ENCODE measurements at places on chromosomes 12 and 14.

DNA sequence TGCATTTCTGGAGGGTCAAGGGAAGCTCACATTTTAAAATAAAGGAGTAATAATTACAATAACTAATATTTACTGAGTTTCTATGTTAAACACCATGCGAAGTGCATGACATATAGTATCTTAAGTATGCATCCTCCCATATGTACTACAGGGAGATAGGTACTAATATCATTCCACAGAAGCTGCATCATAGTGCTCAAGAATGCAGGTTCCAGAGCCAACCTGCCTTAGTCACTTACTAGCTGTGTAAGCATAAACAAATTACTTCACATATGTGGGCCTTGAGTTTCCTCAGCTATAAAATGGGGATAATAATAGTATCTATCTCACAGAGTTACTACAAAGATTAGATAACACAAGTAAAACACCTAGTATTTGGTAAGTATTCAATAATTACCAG, 18.3 kb downstream of the ARMH4 start:
- DNase-seq, result no peak

GRCh38 chr12:81211306-81211705, 133.4 kb downstream of the ACSS3 start:
- no peak for DNase-seq

DNA sequence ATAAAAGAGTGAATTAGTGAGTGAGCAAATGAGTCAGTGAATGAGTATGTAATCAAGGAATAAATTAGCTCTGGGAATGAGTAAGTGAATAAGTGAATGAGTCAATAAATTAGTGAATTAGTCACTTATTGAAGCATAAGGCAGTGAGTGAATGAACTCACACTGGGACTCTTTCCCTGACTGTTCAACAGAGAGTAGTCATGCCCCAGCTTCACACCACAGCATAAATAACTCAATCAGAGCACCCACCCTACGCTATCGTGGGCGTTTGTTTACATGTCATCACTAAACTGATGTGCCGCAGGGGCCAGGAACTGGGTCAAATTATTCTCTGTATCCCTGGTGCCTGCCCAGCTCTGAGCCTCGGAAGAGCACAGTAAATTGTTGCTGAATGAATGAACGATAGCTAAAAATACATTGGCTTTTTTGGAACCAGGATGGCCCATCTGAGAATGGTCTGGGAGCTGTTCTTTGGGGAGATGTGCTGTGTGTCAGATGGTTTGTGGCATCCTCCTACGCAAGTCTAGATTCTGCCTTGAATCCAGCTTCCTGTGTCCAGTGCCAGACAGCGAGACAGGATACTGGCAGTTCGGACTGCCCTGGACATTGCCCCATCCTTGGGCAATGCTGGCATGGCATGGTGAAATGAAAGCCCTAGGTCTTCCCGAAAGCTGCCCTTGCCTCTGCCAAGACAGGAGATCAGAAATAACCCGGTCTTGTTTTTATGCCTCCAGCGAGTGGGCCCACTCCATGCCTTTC, 98.0 kb upstream of the RTL1 start:
- DNase-seq, result peak; percentile 55

DNA sequence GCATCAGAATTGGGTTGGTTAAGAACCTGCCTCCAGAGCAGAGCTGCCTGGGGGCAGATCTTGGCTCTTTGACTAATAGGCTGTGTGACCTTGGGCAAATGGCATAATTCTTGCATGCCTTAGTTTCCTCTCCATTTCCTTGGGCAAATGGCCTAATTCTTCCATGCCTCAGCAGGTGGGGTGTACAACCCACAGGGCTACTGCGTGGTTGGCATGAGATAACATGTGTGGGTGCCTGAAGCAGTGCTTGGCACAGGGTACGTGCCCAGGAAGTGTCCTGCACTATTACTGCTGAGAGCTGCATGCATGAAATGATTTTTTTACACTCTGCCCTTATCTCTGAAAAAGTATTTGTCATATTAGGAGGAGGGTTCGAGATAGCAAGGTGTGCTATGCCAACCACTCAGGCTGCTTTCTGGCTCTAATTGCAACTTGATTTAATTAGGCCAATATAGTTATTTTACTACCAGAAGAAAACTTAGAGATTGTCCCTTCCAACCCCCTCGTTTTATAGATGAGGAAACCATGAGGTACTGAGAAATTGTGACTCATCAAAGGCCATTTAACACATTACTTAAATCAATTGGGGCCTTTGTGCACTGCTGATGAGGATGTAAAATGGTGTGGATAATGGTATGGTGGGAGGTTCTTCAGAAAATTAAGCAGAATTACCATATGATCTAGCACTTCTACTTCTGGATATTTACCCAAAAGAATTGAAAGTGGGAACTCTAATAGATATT, 161.6 kb upstream of the HIF1A start:
- DNase-seq, result no peak

DNA sequence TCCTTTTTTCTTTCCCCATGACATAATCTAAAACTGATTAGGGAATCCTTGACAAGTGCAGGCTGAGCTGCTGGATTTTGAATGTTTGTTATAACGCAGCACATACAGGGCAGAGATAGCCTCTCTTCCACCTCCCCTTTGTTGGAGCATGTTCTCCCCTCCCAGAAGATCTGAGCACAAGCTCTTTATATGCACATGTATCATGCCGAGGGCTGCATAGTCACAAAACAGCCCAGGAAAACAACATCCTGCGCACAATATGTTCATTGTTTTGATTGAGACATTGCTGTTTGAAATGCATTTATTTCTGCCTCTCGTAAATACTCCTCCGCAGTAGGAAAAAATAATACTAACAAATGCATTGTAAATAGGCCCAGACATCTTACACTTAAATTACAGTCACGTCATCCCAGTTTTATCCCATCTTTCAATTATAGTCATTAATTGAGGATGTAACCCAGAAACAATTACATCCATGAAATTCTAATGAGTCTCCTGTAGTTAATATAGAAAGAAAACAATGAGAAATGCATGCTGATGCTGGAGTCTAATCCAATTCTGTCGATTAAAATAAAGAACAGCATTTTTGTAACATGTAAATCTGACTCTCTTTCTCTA, 401.8 kb downstream of the BTG1 start:
- DNase-seq, result no peak

GRCh38 chr14:98167705-98168104, 1104.3 kb downstream of the BCL11B start:
- no peak for DNase-seq

DNA sequence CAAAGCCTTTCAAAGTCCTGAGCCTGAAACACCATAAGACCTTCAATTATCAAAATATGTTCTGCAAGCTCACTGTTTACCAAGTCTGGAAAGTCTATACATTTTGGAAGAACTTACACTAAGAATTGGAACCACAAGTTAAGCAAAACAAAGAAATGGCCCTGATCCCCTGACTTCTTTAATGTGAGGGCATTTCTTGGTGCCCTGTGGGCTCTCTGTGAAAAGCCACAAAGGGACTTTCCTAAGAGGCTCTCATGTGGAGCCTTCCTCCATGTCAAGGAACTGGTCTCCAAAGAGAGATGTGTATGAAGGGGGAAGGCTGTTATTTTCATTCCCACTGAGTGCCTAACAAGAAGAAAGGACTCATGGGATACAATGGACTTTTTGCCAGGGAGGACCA, 13.5 kb upstream of the MYH6 start:
- no peak for DNase-seq

DNA sequence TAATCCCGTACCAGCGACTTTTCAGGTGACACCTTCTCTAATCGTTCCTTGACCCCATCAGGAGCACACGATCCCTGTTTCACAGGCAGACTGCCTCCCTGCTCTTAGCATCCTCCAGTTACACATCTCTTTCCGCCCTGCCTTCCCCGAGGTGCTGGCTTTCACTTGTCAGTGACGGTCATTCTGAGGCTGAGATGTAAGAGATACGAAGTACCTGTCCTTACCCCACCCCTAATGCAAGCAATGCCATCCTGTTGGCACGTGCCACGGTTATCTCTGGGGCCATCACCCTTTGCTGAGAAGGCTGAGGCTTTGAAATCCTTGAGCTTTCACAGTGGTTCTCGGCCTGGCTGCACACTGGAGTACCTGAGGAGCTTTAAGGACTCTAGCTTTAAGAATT, 24.4 kb downstream of the B4GALNT3 start:
- DNase-seq, result no peak

GRCh38 chr14:34888186-34888585, 13.0 kb upstream of the BAZ1A start:
- DNase-seq, result no peak

GRCh38 chr14:49250109-49250508, 336.1 kb downstream of the RPS29 start:
- DNase-seq, result no peak

DNA sequence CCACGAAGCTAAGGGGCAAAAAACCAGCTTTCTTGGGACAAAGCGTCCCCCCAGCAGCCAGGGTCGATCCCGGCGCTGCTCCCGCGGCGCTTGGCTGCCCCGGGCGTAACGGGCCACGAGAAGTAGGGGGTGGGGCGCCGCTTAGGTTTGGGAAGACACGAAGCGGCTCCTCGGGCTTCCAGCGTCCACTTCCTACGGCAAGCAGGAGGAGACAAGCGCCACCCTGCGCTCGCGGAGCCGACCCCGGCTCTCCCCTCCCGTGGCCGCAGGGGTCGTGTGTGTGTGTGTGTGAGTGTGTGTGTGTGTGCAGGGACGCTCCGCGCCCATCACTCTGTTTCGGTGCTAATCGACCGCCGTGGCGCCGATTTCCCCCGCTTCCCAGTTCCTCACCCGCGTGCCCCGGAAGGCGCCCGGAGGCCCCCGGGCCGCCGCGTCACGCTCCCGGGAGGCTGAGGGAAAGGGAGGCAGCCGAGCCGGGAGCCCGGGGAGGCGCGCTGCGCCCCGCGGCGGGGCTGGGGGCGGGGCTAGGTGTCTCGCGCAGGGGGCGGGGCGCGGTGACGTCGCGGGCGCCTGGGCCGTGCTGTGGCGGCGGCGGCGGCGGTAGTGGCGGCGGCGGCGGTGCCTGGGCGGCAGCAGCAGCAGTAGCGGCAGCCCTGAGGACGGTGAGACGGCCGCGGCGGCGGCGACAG, at the start of gene ERC1:
ERC1 (plus strand) TSS at position 563 of the 689 bp plus-strand sequence. CDS start 36,681 bp downstream, outside the sequence.
- peak; percentile 33 for DNase-seq

DNA sequence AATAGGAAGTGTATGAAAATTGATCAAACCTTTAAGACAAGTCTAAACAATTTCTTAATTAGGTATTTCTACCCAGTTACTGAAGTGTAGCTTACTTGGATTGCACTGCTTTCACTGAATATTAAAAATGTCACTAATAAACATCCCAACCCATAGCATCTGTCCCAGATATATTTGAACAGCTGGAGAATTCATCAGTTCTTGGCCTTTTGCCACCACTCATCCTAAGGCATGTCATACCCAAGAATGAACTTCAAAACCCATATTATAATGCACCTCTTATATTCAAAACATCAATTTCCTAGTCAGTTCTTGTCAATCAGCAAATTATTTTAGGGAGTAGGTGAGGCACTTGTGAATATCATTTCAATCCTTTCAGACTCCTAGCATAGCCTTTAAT, 392.3 kb downstream of the PAWR start:
- no peak for DNase-seq

DNA sequence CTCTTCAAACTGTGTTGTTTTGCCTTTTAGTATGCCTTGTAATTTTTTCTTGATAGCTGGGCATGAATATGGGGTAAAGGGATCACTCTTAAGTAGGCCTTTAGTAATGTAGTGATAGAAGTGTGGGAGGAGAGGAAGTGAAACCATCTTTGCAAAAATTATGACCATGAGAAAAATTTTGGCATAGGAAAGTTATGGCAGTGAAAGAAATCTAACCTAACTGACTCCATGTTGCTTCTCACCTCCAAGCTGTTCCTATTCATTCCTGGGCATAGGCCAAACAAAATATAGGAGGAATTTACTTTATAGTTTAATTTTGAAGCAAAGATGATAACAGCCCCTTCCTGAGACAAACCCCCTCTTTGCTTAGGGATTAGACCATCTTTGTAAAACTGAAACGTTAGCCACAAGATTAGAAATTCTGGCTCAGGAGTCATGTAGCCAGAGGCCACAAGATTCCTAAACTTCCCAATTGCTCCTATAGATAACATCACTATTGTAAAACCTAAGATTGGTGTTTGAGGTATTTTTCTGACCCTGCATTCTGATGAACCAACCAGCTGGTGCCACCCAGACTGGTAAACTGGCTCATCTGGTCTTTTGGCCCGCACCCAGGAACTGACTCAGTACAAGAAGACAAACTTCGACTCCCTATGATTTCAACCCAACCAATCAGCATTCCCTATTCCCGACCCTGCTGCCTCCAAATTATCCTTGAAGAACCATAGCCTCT, 45.8 kb downstream of the CRADD start:
- no peak for DNase-seq

- DNase-seq, result no peak
Observed at GRCh38 chr12:21296348-21296747, 38.4 kb downstream of the SLCO1A2 start.

DNA sequence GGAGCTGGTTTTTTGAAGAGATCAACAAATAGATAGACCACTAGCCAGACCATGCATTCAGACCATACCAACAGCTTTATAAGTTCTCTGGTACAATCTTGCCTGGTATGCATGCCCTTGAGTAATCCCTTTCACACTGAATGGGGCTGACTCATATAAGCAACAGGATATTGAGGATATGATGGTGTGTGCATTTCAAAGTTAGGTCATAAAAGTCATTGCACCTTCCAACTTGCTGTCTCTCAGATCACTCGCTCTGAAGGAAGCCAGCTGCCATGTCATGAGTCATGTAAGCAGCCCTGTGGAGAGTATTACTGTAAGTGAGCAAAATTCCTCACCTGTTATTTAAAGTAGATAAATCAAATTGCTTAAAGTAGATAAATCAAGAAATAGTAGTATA, 45.0 kb upstream of the OR6J1 start:
- DNase-seq, result peak; percentile 62

DNA sequence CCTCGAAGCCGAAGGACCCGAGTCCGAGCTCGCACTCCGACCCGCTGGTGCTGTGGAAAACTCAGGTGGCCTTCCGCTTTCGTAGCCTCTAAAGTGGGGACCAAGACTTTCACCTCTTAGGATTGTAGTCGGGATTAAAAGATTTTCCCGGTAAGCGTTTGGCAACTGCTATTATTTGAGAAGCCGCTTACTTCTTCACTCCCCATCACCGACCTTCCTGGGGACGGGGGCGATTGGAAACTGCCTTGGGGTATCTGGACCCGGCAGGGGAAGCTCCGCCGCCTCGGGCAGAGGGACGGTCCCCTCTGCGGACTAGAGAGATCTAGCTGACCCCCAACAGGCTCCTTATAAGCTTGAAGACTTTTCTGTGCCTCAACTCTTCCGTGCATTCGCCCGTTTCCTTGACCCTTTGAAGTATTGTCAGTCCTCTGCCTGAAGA, 659 bp downstream of the TRAFD1 start:
- no peak for DNase-seq
